ENCODE measurements at places on chromosomes 2 and 18.
A peak's percentile ranks its signal among the peaks of the same experiment; 100 is the strongest.

DNA sequence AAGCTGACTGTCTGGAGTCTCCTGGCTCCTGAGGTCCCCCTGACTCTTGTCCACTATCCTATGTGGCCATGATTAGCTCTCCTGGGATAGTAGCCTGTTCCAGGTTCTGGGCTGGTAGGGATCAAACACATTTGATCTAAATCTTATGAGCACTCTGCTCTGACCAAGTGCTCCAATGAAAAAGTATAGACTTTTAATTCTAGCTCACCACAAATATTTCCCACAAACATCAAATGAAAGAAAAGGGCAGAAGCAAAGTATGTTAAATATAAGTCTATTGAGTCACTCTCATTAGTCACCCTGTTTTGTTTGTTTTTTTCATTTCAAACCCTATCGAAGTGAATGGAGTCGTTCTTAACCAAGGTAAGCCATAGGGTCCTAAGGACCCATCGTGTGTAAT is 39.7 kb upstream of the NEDD4L start:
- no peak for DNase-seq

DNA sequence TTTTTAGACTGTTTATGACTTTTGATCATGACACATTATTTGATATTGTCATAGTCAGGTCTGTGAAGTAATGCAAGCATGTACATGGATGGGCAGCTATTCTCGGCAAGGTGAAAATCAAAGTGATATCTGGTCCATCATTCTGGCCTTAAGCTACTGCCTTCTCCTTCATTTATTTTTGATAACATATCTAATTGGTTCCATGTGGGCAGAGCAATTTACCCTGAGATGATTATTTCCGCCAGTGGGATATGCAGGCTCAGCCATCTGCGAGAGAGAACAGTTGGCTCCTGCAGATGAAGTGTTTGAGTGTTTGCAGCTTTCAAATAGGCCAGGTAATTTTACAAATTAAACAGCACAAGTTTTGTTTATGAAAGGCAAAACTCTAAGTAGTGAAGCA is 116.4 kb downstream of the LYPD6 start:
- DNase-seq = no peak

GRCh38 chr2:16035747-16036745 is 95.7 kb downstream of the MYCN start:
- DNase-seq = no peak

DNA sequence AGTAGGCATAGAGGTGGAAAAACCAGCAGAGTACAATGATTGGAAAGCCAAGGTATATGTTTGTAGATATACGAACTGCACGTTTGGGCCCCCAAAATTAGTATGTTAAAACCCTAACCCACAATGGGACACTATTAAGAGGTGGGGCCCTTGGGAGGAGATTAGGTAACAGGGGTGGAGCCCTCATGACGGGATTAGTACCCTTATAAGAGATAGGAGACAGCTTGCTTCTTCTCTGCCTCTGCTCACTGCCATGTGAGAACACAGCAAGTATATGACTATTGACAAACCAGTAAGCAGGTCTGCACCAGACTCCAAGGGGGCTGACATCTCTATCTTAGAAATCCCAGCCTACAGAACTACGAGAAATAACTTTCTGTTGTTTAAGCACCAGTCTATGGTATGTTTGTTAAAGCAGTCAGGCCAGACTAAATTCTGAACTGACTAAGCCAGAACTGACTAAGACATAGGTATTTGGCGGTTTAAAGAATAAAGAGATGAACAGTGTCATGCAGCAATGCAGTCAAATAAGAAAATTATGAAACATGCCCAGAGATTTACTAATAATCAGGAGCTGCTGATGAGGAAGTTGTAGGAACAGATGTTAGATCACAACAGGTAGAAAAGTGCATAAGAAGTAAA is 182.9 kb downstream of the DYM start:
- DNase-seq = no peak

DNA sequence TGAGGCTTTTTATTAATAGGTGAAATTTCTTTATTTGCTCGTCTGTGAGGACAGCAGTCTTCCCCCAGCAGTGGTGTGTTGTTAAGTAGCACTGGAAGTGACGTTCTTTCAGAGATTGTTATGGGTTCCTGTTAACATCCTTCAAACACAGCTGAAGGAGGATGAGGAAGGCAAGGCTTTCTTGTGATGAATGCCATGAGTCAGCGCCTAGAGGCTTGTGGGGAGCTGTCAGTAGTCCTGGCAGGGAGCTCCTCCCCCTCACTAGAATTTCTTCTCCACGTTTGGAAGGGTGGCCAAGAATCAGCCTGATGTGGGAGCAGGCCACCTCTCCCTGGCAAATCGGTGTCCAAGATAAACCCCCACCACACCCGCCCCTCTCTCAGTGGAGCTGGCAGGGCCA is 113.2 kb downstream of the ARHGEF4 start:
- DNase-seq = no peak

DNA sequence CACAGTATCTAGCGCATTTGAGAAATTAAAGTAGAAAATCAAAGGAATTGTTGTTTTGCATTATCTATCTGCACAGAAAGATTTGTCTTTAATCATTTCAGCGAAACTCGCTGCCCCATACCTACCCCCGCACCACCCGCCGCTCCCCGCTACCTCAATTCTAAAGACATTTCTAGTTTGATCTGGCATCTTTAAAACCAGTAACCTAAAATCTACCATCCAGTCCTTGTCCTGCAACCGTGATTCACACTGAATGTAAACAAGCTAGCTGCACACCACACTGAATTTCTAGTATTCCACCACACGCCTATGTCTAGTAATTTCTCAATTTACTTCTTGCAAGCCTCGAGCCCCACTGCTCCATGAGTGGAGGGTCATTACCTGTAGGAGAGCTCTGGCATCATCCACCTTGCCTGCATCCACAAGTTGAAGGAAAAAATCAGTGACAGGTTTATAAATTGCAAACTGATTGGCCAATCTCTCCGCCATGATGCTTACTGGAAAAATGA is 60.1 kb downstream of the ABCG8 start:
- no peak for DNase-seq

DNA sequence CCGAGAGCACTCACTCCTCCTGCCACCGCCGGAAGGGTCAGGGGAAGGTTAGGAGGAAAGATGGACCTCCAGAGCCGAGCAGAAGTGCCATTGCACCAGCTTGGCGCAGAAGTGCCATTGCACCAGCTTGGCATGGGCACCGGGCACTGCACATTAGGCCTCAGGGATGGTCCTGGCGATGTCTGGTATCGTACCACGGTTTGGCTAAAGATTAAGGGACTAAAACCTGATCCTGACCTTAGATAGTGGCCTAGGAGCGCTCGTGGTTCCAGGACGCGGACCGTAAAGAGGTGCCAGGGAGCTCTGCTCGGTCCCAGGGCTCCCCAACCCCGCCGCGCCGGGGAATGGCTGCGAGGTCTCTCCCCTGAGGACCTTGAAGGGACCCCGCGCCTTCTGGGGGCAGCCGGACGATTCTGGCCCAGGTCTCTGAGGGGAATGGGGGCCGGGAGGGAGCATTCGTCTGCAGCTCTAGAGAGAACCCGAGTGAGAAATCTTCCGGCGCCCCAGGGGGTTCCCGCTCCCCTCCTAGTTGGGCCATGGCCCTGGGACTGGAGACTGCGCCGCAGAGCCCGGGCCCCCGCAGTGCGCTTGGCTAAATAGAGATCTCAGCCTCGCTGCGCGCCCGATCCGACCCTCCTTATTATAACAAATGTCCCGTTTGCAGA is 1.8 kb downstream of the PAX8 start:
- no peak for DNase-seq

- no peak for DNase-seq
Measured at GRCh38 chr18:55432307-55433040, 155.5 kb downstream of the TCF4 start.

- no peak for DNase-seq
Measured at GRCh38 chr2:15638720-15639119, 47.1 kb downstream of the DDX1 start.

DNA sequence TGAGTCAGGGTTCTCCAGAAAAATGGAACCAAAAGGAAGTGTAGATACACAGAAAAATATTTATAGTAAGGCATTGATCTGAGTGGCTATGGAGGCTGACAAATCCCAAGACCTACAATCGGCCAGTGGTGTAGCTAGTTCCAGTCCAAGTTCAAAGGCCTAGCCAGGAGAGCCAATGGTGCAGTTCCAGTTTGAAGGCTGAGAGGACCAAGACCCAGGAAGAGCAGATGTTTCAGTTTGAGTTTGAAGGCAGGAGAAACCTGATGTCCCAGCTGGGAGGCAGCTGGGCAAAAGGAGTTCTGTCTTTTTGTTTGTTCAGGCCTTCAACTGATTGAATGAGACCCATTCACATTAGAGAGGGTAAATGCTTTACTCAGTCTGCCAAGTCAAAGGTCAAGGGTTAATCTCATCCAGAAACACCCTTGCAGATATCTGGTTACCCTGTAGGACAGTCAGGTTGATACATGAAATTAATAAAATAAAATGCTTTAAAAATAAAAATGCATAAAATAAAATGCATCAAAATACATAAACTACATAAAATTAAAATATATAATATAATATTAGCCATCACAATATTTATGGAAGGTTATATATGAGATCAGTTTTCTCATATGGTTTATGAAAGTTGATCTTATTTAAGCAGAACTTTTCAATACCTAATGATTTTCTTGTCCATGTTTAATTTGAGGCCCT is 38.7 kb downstream of the KCNE4 start:
- DNase-seq = no peak

GRCh38 chr2:202040079-202040844 is 6.6 kb downstream of the FZD7 start:
- no peak for DNase-seq

- no peak for DNase-seq
Measured at GRCh38 chr18:62741118-62741566, 25.8 kb downstream of the PHLPP1 start.

DNA sequence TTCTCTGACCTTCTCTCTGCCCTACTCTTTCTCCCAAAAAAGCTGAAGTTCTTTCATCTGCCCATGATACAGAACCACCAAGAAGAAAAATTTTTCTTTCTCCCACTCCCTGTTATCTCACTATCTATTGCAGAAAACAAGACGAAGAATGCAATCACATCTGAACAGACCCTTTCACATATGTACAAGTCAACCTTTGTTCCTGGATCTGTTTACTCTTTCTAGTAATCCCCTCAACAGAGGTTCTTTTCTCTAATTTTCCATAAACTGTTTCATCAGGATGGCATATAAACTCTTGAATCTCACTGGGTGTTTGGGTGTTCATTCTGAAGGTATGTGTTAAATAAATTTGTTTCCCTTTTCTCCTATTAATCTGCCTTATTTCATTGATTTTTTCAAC is 1262.7 kb upstream of the NRXN1 start:
- DNase-seq = no peak

DNA sequence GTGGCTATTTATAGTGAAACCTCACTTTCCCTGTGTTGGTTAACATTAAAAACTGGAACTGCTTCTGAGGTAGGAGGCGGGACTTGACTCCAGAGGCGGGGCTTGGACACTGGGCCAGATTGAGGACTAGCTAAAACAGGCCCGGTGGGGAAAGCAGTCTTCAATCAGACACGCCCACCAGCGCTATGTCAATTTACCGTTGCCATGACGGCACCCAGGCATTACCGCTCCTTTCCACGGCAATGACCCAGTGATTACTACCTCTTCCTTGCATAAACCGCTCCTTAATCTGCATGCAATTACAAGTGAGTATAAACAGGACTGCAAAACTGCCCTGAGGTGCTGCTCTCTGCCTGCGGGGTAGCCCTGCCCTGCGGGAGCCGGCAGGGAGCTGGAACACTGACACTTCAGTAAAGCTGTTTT is 35.3 kb downstream of the LRRFIP1 start:
- DNase-seq = no peak

DNA sequence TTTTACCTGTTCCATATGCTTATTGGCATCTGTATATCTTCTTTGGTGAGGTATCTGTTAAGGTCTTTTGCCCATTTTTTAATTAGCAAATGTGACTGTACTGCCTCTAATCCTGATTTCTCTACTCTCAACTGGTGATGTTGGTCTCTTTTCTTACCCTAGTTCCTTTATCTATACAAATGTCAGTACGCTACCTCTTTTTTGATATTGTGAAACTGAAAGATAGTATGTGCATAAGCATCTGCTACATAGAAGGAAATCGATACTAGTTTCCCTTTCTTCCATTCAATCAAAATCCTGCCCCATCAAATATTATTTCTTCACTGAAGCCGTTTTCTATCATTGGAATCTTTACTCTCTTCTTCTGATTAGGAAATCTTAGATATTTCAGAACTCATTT is 194.9 kb upstream of the SPOPL start:
- no peak for DNase-seq

DNA sequence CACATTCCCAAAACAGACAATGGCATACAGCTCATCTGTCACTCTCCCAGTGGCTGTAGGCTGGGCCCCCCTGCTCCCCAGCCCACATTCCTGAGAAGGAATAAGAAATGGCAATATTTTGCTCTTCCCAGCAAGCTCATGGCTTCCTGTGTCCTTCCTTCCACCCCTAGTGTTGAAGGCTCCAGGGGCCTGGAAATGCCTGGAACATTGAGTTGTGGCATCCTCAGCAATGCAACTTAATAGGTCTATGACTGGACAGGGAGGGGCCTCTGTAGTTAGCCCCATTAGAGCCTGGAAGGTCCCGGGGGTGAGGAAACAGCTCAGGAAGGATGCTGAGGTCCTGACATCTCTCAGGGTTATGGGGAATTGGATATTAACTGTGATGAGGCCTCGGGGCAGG is 3.3 kb downstream of the KIF3C start:
- DNase-seq = no peak

GRCh38 chr2:200471324-200471848 is 38.5 kb downstream of the KCTD18 start:
- DNase-seq = peak; percentile 19

- DNase-seq = no peak
Measured at GRCh38 chr2:232866104-232866503, 4.0 kb upstream of the SNORC start.

GRCh38 chr2:99845296-99845695 is 297.1 kb downstream of the AFF3 start:
- DNase-seq = no peak

GRCh38 chr18:48454261-48454757 is 45.1 kb upstream of the ZBTB7C start:
- no peak for DNase-seq

- DNase-seq = no peak
Measured at GRCh38 chr2:219444566-219445091, 10.0 kb downstream of the SPEG start.

DNA sequence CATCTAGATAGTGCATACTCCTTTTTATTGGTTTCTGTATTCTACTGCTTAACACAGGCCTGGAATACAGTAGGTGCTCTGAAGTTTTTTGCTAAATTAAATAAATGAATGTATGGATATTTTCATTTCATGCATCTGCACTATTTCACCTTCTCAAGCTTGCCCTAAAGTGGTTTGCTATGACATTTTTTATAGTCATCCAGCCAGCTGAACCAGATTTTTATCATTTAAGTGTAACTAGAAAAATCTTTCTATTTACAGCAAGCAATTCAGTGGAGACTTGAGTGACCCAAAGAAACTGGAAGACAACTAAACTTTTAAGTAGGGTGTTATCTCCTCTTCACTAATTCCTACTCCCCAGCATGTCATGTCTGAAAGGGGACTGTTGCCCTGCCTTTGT is 354.9 kb downstream of the OSR1 start:
- no peak for DNase-seq

- no peak for DNase-seq
Measured at GRCh38 chr18:69631281-69631680, 230.6 kb downstream of the DOK6 start.

GRCh38 chr2:99806758-99807157 is 316.9 kb upstream of the REV1 start:
- no peak for DNase-seq
